ENCODE measurements at places on chromosomes 13 and 19. TPM values are rescaled to one million over a fixed set of nuclear protein-coding genes. Genes with fewer than 3 reads are reported as not detected.

FCAR gene
- total RNA-seq, result not detected

LIN7B gene
- 7.2 TPM for total RNA-seq

ZNF443 gene
- total RNA-seq, result 2.9 TPM

CDX2 gene
- total RNA-seq, result 12.5 TPM

ELSPBP1 gene
- not detected for total RNA-seq

VSTM2B gene
- total RNA-seq, result not detected

CDC34 gene
- total RNA-seq, result 87.4 TPM

ATXN8OS gene
- not detected for total RNA-seq

ARMC6 gene
- total RNA-seq, result 34.7 TPM

KHSRP gene
- total RNA-seq, result 553 TPM

SEMA6B gene
- total RNA-seq, result 58.4 TPM

MAMSTR gene
- total RNA-seq, result 1.3 TPM

LYL1 gene
- 2.6 TPM for total RNA-seq

DNA sequence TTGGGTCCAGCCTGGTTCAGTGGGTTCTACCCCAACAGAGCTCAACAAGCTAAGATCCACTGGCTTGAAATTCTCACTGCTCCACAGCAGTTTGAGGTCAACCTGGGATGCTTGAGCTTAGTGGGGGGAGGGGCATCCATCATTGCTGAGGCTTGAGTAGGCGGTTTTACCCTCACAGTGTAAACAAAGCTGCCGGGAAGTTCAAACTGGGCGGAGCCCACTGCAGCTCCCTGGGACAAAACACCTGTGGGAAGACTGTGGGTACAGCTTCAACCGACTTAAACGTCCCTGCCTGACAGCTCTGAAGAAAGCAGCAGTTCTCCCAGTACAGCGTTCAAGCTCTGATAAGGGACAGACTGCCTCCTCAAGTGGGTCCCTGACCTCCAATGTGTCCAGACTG is 1161.9 kb downstream of the UQCRFS1 start:
- DNase-seq, result no peak

GRCh38 chr13:72165276-72165675 is 298.3 kb upstream of the DACH1 start:
- no peak for DNase-seq

DNA sequence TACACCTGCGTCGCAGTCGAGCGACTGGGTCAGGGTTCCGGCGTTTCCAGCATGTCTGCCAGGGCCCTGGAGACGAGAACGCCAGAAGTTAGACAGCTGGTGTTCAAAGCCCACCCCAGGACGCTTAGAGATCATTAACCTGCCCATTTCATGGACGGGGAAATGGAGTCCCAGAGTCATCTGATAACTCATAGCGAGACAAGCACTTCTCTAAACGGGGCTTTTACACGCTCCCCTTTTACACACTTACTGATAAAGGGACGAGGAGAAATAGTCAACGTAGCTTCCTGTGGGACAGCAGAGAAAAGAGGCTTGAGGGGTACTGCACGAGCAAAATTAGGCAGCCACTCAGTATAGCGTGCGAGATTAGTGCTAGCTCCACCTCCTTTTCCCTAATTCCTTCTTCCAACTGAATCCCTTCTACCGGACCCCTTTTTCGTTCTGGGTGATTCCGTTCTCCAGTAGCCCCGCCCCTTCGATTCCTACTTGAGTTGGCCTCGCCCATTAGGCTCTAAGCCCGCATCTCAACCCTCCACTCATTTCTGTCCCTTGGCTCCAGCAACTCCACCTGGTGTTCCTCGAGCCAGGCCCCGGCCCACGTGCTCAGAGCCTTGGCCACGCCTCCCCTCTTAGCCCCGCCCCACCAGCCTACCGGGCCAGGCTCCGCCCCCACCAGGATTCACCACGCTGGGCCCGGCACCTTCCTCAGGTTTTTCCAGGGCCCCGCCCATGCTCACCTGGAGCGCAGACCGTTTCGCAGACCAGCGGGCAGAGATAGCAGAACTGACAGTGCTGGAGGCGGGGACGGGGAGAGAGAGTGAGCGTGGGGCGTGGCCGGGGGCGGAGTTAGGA is 3.7 kb downstream of the HRC start:
- peak; percentile 98 for DNase-seq

DNA sequence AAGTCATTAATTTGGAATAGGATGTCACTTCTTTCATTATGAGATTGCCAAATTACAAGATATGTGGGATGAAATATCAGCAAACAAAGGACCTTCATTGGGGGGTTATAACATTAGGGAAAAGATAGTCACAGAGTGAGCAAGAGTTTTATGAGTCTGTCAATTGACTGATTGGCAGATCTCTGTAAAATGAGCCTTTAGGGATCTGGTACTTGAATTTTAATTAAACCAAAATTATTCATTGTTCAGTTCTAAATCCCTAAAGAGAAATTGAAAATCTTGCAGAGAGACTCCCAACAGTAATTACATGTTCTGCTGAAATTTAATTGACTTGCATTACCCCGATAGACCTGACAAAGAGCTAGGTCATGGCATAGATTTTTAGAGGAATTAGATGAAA is 768.1 kb upstream of the SPRY2 start:
- no peak for DNase-seq

- DNase-seq, result no peak
These were observed 1047.6 kb downstream of the SLITRK5 start for GRCh38 chr13:88718781-88719180.

- DNase-seq, result peak; percentile 61
These were observed 57.6 kb upstream of the ZNF507 start for GRCh38 chr19:32287811-32288227.

DNA sequence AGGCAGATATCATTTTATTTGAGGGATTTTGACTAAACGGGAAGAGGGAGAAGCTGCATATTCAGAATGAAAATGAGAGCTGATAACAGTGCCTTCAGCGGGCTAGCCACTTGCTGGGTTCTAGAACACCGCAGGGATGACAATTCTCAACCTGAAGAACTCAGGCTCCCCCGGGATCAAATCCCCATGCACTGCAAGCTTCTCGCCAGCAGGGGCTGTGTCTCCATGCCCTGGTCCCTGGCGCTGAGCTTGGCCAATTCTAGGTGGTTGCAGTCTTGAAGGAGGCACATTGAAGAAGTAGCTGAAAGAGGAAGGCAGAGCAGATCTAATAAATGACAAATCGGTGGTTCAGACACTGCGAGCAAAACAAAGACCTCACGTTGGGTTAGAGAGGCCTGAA is 128.7 kb downstream of the UQCRFS1 start:
- DNase-seq, result no peak

- DNase-seq, result no peak
These were observed 19.3 kb downstream of the IZUMO4 start for GRCh38 chr19:2115911-2116426.

DNA sequence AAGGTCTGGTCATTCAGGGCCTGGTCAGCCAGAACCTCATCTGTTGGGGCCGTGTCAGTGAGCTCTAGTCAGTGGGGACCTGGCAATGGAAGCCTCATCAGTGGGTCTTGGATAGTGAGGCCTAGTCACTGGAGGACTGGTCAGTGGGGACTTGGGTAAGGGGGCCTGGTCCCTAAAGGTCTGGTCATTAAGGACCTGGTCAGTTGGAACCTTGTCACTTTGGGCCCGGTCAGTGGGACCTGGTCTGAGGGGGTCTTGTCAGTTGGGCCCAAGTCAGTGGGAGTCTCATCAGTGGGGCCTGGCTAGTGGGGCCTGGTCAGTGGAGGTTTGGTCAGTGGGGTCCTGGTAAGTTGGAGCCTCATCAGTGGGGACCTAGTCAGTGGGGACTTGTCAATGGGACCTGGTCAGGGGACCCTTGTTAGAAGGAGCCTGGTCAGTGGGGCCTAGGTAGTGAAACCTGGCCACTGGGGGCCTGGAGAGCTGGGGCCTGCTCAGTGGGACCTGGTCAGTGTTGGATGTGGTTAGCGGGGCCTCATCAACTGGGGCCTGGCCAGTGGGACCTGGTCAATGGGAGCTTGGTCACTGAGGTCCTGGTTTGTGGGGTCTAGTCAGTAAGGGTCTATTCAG is 43.7 kb upstream of the TPM4 start:
- DNase-seq, result no peak

GRCh38 chr13:66693656-66694055 is 536.5 kb downstream of the PCDH9 start:
- no peak for DNase-seq

DNA sequence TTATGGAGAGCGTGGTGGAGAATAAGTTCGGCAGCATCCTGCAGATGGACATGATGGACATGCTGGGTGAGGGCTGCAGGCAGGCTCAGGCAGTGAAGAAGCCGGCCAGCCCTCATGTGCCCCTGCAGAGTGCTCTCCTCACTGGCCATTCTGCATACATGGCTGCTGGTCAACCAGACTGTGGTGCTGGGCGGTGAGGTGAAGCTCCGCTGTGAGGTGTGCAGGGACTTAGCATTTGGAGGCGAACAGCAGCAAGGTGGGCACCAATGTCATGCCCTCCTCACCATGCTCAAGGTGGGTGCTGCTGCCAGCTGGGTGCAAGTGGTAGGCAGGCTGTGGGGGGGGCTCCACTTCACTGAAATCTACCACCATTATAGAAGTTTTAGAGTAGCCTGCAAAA is 5.7 kb upstream of the ZNF492 start:
- no peak for DNase-seq

DNA sequence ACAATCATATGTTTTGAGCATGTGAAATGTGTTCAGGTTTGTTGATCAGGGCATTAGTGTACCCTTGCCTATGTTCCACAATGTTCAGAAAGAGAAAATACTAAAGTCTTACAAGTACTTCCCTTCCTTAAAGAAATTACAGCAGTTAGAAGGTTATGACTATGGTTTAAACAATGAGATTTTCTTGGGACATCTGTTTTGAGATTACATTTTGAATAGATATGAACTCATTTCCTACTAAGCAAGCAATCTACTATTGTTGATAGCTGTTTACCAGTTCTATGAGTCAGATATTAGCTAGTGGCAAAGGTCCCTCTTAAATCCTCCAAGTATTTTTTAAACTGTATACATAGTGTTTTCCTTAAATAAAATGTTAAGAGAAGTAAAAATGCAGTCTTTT is 241.3 kb downstream of the DACH1 start:
- no peak for DNase-seq

DNA sequence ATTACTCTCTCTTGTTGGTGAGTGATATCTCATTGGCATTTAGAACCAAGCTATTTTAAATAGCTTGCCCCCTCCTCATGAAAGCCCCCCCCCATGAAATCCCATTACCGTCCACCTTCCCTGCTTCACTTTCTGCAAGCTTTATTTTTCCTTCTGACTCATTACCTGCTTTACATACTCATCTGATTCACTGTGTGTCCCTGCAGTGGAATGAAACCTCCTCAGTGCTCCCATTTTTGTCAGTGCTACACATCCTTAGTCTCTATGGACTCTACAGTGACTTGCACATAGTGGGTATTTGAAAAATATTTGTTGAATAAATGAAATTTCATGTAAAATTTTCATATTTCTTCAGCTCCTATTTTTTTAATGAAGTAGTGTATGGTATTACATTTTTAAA is 62.3 kb downstream of the DOCK9 start:
- DNase-seq, result no peak

GRCh38 chr13:113061271-113061625 is 44.3 kb upstream of the F7 start:
- DNase-seq, result no peak

DNA sequence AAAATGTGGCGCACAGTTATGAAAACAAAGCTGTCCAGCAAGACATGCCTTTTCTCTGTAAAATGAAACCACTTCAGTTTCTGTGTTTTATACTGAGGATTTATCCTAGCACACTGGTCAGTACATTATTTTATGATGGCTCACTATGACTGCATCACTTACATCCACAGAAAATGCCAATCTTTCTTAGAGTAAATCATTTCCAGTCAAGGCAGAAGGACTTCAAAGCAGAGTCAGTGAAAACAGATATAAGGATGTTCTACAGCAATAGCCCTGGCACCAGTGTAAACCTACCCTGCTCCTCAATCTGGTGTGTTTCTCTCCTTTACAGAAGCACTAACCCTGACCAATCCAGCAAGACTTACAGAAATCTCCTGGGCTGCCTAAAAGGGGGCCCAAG is 473.5 kb downstream of the GPC6 start:
- DNase-seq, result no peak

GRCh38 chr19:49930483-49931011 is 1.2 kb upstream of the NUP62 start:
- peak; percentile 38 for DNase-seq

DNA sequence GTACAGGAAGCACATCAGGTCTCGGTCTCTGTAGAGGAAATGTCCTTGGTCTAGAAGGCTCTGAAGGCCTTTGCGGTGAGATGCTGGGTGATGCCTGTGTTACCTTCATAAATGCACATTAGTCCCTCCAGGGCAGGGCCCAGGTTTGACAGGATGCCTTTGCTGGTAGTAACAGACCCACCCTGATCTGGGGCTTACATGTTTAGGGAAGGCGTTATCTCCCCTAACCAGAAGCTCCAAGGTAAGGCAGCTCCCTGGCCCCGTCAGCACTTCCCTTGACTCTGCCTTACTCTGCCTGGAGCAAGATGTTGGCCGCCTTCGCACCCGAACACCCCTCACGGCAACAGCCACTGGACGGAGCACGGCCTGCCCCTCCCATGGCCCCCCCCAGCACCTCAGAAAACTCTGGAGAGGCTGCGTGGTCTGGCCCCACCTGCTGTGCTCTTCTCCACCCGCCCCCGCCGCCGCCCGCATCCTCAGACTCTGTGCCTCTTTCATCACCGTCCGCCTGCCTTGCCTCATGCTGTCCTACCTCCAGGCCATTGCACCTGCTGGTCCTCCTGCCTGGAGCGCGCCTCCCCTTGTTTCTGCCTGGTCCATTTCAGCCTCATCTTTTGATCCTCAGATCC is 9.1 kb downstream of the AP2A1 start:
- DNase-seq, result no peak

GRCh38 chr13:19766591-19766990 is 16.2 kb downstream of the PSPC1 start:
- no peak for DNase-seq

GRCh38 chr19:18437491-18438330 is at the start of gene ISYNA1:
Gene ISYNA1, minus strand, starts transcription at chr19:18438133. Its CDS starts 154 bp downstream, at chr19:18437979.
- DNase-seq, result no peak

Data from HCT116 (cell line).